H54 (cell line): ENCODE measurements at places on chromosomes 5 and 9.

DNA sequence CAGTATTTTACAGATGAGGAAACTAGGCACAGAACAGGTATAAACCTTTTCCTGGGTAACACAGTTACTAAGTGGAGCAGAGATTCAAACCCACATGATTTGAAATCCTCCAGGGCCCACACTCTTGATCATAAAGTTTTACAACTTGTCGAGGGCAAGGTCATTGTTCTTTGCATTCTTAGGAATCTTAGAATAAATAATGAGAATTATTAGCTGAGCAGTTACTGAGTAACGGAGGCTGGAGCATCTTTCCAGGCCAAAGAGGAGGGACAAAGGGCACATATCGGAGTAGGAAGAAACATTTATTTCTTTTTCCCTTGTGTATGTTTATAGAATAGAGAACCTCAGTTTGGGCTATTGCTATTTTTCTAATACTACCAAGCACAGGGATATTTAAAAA, 27.1 kb upstream of the F2R start:
- DNase-seq = no peak

DNA sequence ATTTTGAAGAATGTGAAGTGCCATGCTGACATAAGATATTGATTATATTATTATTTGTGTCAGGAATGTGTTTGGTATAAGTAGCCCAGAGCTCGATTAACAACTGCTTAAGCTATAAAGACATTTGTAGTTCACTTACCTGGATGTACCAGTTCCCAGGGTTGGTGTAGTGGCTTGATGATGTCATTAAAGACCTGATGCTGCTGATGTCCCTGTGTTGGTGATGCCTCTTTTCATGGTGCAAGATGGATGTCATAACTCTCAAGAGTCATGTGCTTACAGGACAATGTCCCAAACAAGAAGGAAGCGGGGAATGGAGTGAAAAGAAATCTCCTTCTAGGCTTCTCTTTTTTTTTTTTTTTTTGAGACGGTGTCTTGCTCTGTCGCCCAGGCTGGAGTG, 11.5 kb upstream of the GDNF start:
- DNase-seq = no peak

DNA sequence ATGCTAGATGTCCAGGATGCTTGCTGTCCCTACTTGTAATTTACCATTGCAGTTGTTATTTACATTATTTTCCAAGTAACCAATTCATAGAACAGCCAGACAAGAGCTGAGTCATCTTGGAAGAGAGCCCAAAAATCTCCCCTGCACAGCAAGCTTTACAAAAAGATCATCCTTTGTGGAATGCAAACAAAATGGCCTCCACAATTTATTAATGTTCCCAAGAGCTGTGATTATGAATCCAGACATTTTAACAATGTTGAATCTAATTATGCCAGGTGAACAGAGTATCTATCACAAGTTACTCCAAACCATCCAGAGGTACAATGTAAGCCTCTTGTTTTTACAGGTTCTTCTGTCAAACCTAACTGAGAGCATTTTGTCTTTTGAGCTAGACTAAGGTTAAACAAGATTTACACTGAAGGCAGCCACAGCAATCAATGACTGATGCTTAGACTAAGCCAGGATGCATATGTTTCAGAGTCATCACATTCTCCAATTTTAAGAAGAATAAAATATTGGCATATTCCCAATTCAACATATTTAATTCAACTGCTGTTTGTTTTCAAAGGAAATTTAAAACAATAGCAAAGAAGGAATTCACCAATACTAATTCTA, 95.3 kb upstream of the SLC12A2 start:
- DNase-seq = peak; percentile 15

DNA sequence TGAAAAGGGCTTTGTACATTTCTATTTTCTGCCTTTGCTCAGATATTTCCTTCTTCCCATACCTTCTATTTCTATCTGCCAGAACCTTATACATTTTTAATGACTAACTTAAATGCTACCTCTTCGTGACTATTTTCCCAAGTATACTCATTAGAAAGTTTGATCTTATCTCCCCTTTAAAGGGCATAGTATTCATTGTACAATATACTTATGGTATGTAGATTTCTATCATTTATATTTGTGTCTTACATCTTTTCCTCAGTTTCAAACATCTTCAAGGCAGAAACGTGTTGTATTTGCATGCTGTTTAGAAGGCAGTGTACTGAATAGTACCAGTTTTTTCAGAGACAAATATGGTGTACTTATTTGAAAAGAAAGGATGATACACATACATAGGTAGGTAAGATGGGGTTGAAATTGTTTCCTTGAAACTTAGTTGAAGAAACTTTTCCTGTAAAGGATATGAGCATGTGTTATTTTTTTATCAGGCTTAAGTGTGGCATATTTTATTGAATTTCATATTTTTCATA, 518.1 kb upstream of the NUDT12 start:
- DNase-seq = no peak

GRCh38 chr9:124309667-124310084, 51.9 kb downstream of the NEK6 start:
- DNase-seq = peak; percentile 99

DNA sequence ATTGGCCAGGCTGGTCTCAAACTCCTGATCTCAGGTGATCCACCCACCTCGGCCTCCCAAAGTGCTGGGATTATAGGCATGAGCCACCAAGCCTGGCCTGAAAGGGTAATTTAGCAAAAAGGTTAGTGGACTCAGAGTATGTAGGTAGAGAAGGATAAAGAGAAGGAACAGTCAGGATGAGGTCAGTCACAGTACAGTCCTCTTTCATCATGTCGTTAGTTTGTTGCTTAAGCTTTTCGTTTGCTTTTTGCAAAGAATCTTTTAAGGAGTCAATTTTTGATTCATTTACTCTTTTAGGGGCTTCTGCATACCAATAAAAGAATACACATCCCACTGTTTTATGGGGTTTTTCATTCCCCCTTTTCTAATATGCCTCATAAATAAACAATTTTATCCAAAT, 17.8 kb upstream of the GBGT1 start:
- no peak for DNase-seq

- DNase-seq = no peak
Measured at GRCh38 chr5:117888688-117889087, 1099.7 kb downstream of the DTWD2 start.

- no peak for DNase-seq
Measured at GRCh38 chr5:168270476-168270875, 21.0 kb upstream of the WWC1 start.

- no peak for DNase-seq
Measured at GRCh38 chr5:81422671-81423070, 28.7 kb upstream of the ACOT12 start.

DNA sequence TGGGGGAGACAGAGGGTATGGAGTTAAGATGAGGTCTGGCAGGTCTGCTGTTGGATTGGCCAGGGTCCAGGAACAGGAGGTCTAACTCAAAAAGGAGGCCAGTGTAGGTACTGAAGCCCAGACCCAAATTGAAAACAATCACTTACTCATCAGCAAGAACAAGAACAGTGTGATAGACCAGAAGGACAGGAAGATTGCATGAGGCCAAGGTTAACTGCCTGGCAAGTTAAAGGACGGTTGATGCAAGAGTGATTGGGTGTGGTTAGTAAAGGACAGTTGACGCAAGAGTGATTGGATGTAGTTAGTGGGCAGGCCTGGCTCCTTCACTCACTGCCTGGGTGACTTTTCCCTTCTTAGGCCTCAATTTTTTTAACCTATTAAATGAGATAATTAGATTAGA, 132.6 kb downstream of the PDZD2 start:
- DNase-seq = no peak

- DNase-seq = no peak
Measured at GRCh38 chr5:111755942-111756381, 1.0 kb downstream of the NREP start.
